Activated CD8-positive, alpha-beta memory T cell treated with anti-CD3 and anti-CD28 coated beads for 1 hour (primary cell): ENCODE measurements at places on chromosomes 6 and 20.

DNA sequence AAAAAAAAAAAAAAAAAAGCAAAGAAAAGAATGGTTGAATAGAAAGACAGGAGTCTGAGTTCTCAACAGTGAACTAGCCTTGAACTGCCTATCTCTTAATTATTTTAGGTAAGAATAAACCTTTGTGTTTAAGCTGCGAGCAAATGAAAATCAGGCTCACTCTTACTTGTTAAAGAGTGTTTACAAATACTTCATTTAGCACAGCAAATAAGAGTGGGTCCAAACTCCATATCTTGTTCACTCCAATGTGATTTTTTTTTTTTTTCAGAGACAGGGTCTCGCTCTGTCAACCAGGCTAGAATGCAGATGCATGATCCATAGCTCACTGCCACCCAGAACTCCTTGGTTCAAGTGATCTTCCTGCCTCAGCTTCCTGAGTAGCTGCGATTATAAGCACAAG, 11.9 kb downstream of the MCM9 start:
- no peak for DNase-seq

- no peak for DNase-seq
Observed at GRCh38 chr6:126764104-126764503, 354.4 kb upstream of the RSPO3 start.

- DNase-seq: no peak
Observed at GRCh38 chr6:46917002-46917545, 4.7 kb downstream of the ADGRF5 start.

- DNase-seq: no peak
Observed at GRCh38 chr20:36084897-36085613, 69.5 kb upstream of the EPB41L1 start.

DNA sequence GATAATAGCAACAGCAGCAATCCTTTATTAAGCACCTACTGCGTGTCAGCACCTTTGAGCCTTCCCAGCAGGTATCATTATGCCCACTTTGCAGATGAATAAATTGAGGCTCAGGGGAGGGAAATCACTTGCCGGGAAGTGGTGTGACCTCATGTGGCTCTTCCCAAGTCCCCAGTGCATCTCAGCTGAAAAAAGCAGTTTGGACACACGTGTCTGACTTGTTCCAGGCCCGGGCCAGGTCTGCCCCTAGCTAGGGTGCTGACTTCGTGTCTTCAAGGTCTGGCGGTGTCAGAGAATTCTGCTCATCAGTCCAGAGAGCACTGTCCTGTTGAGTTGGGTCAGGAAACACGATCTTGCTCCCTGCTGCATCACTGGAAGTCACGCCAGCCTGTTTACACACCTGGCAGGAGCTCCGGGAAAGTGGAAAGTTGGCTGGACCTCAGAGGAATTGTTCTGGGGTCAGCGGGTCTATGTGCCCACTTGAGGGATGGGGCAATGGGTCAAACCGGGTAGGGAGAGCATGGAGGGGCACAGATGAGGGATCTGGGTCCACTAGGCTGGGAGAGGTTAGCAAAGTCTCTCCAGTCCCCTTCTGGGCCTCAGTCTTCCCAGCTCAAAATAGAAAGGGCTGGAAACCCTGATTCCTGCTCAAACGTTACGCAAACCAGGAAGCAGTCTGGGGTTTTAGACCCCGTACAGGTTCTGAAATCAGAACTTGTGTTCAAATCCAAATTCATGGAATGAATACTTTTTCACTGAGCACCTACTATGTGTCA, 10.5 kb downstream of the SLC13A3 start:
- no peak for DNase-seq

DNA sequence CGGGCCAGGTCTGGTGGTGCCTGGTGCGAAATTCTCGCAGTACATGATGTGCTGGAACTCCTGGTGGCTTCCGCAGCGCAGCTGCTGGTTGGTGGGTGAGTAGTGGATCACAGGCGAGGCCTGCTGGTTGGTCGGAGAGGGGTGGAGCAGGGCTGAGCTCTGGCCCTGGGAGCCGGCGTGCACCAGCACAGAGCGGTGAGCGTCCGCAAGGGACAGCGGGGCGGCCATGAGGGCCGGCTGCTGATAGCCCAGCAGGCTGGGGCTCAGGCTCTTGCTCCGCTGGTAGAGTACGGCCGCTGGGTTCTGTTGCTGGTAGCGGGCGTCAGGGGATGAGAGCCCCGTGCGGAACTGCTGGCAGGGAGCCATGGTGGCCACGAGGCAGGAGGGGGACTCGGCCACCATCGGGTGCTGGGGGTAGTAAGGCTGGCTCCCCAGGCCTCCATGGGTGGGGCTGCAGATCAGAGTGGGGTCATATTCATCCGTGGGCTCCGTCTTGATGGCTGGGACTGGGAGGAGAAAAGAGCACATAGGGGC, 110.2 kb downstream of the NFATC2 start:
- no peak for DNase-seq

DNA sequence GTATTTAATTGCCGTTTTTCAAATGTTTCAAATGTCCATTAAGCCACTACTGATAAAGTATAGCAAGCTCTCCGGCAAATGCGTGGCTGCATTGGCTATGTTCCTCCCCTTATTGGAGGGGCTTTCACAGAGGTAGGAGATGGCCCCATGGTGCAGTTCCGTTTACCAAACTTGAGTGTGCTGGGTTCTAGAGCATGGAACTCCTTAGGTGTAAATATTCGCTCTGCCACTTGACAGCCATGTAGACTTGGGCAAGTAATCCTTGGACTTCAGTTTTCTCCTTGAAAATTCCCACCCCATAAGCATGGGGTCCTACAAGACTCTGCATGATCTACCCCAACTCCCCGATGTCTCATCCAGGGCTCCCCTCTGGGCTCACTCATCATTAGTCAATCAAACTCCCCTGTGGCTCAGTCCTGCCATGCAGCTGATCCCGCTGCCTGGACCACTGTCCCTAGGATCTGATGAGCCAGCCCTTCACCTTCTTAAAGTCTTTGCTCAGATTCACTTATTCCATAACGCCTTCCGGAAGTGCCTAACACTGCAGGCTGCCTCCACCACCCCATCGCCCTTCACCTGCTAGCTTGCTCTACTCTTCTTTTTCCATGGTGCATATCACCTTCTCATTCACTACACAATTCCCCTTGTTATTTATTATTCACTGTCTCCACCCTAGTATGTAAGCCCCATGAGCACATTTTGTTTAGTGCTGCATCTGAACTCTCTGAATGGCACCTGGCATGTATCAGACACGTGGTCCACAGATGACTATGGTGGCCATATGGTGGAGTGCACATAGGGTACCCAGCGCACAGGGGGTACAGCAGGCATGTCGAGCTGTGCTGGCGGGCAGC, 18.8 kb downstream of the PRR18 start:
- no peak for DNase-seq

DNA sequence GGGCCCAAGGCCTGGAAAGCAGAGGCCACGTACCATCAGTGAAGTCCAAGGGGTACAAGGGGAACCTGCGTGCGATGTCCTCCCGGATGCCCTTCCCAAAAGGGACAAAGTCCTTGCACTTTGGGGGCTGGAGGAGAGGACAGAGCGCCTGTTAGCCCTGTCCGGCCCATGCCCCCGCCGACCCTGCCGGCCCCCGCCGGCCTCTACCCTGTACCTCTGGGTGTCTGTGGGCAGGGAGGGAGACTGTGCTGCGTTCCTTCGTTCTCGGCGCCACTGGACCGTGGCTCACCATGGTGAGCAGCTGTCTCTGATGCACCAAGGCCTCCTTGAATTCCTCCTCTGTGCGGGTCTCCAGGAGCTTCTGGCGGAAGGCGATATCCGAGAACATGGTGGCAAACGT, 7.9 kb downstream of the SLC4A11 start:
- no peak for DNase-seq
